ENCODE measurements at places on chromosomes 7 and 10.

- no peak for DNase-seq
Observed at GRCh38 chr10:114388275-114388674, 16.0 kb downstream of the AFAP1L2 start.

GRCh38 chr7:25722856-25723255, 429.1 kb upstream of the NFE2L3 start:
- DNase-seq: no peak

DNA sequence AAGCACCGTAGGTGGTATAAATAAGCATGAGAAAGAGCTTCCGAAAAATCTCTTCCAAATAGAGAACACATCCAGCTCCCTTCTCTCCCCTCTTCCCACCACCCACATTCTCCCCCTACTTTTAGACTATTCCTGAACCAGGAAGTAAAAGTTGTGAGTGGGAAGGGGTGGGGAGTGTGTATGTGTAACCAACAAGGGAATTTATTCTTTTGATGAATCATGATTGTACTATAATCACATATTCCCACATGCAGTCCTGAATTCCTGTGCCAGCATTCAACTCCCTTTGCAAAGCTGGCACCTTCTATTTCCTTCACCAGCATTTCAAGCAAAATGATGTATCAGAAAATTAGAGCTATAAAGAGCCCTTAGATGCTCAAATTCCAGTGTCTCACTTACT, 230.6 kb upstream of the CHRM2 start:
- DNase-seq: no peak

DNA sequence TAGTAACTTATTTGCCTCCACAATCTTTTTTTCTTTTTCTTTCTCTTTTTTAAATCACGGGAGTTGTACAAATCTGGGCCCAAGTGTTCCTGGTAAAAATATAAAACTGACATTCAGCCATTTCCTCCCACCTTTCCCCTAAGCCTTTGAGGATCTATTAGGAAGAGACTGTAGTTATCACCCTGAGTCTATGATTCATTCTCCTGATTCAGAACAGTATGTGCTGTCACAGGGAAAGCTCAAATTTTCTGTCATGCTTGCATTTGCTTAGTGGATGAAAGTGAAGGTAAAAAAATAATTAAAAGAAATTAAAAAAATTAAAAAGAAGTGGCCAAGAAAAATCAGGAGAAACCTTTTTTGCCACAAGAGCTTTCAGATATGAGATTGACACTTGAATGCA, 71.7 kb downstream of the KIF20B start:
- DNase-seq: no peak

DNA sequence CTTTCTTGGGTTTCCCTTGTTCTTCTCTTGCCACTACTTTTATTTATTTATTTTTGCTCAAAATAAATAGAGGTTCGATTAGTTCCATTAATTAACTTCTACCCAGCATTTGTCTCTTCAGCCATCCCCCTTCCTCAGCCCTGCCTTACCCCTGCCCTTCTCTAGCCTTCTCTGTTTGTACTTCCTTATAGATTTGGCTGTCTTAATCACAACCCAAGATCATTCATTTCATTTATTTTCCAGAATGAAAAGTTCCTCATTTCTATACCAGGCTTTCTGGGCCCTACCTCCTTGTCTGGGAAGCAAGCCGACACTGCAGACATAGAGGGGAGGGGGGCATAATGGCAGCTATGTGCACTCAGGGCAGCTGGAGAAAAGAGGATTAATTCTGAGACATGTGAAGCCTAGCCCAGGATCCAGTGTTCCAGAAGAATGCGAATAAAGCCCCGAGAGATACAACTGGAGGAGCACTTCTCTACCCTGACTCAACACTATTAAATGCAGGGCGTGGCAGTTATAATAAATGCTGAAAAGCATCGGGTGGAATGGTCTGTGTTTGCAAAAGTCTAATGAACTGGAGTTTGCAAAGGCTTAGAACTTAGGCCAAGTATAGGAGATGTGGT, 6.4 kb upstream of the PDCD4 start:
- DNase-seq: no peak

DNA sequence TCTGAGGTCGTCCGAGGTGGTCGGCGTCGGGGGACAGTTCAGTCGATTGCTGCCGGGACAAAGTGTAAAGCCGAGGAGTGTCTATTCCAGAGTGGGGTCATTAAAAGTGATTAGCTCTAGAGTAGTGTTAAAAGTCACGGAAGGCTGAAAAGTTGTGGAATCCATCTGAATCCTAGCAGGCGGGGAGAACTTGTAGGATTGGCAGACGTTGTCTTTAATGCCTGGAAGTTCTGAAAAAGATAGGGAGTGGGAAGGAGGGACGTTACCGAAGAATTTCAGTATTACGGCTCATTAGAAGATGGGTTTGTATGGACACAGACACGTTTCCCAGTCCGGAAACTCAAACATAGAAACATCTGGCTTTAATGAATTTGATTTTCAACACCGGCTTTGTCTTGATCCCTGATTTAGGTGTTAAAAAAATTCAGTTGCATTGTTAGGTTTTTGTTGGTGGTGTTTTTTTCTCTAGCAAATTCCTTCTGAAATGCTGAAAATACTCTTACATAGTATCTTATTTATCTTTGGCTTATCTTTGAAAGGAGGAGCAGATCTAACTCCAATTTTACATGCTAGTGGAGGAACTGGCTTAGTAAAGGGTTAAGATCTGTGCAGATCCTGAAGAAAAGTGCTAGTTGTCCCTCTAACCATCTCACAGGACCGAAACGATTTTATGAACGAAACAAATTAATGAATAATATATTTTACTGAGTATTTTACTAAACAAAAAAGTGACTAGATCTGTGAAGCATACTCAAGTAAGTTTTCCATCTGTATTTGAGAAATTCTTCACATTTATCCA, 900 bp downstream of the MKLN1 start:
- no peak for DNase-seq

GRCh38 chr10:29861811-29862505, 197.4 kb downstream of the JCAD start:
- DNase-seq: no peak

Measured in stimulated activated CD8-positive, alpha-beta memory T cell treated with anti-CD3 and anti-CD28 coated beads, Interleukin-15, amount 100 ng/mL, for 24 hours (primary cell).